Activated naive CD4-positive, alpha-beta T cell treated with anti-CD3 and anti-CD28 coated beads, Interleukin-2, amount 50 U/mL, for 72 hours (primary cell): ENCODE measurements at places on chromosomes 5 and 9. TPM values are rescaled to one million over a fixed set of nuclear protein-coding genes. Genes with fewer than 3 reads are reported as not detected.

PCDHA13 gene
- not detected for total RNA-seq

DNA sequence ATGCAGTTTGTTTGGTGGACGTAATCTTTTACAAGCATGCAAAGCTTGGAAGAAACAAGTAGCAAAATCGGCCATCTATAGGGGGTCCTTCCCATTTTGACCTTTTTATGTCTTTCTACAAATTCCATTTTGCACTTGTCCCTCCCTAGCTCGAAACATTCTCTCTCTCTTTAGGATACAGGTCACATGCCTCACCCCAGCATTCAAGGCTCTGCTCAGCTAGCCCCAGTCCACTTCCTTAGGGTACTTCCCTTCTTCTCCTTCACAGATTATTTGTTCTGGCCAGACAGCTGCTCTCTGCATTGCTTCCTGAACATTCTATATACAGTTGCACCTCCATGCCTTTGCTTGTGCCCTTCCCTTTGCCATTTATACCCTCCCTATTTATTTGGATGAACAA, 31.7 kb upstream of the TRIM14 start:
- DNase-seq: no peak

- no peak for DNase-seq
Observed at GRCh38 chr5:124593952-124594351, 152.5 kb downstream of the ZNF608 start.

GRCh38 chr5:68961762-68962161, 132.1 kb upstream of the SLC30A5 start:
- no peak for DNase-seq

- no peak for DNase-seq
Observed at GRCh38 chr5:157279605-157280239, 13.8 kb downstream of the CYFIP2 start.

NRG2 gene
- 0.06 TPM for total RNA-seq

MEGF9 gene
- total RNA-seq: 3.4 TPM

NXNL2 gene
- not detected for total RNA-seq

GRCh38 chr9:120536949-120537640, 42.9 kb downstream of the CDK5RAP2 start:
- DNase-seq: no peak

DNA sequence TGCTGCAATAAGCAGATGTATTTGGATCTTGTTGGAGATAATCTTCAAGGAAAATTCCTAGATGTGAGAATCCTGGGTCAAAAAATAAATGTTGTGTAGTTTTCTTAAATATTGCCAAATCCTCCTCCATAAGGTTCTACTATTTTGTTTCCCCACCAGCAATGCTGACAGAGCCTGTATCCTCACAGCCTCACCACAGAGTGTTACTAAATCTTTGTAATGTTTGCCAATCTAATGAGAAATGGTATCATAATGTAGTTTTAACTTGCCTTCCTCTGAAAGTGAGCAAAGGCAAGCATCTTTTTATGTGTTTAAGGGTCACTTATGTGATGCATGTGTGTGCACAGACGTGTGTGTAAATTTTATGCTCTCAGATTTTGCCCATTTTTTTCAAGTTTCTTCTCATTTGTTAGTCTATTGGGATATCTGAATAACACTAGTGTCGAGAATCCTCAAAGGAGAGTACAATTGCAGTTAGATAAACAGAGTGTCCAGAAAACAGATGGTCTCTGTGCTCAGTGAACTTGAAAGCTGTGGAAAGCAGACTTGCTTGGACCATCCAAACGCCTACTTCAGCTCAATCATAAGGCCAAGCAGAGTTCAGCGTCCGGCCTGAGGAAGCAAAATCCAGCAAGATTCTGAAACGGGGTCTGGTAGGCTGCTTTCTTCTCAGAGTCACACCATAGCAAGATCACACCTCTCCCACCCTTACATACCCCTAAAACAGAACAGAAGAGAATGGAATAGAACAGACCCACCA, 35.7 kb upstream of the UGT3A1 start:
- no peak for DNase-seq

- no peak for DNase-seq
Observed at GRCh38 chr5:31343946-31344345, 150.5 kb downstream of the CDH6 start.

DNA sequence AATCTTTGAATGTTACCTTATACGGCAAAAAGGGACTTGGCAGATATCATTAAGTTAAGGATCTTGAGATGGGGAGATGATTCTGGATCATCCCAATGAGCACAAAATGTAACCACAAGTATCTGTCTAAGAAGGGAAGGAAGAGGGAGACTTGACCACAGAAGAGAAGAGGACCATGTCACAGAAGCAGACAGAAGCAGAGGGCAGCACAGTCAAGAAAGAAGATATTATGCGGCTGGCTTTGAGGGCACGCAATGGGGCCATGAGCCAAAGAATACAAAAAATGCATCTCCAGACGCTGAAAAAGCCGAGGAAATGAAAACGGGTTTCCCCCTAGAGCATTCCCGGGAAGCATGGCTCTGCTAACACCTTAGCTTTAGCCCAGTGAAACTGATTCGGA, 225.3 kb downstream of the NR2F1-AS1 start:
- DNase-seq: no peak
